ENCODE measurements at places on chromosomes 2 and 18.

- DNase-seq, result no peak
Observed at GRCh38 chr2:153786016-153786415, 85.7 kb upstream of the GALNT13 start.

GRCh38 chr2:25570161-25570845 is 103.1 kb downstream of the DTNB start:
- no peak for DNase-seq

GRCh38 chr18:58314284-58314683 is 270.3 kb downstream of the NEDD4L start:
- DNase-seq, result peak; percentile 86

GRCh38 chr2:170477630-170478029 is 237.5 kb upstream of the SP5 start:
- no peak for DNase-seq

DNA sequence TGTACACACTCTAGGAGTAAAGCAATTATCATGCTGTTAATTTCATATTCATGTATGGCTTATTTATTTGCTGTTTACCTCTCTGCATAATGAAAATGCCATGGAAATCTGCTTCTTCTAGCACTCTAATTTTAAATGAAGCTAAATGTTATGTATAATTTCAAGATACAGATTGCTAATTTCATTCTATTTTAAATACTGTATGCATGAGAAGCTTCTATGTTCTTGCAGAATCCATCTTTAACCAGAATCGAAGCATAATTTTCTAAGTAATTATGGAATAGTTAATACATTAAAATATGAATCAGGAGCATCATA is 127.2 kb downstream of the UBE2E3 start:
- no peak for DNase-seq

- no peak for DNase-seq
Observed at GRCh38 chr18:67500522-67501205, 15.9 kb downstream of the DSEL start.

DNA sequence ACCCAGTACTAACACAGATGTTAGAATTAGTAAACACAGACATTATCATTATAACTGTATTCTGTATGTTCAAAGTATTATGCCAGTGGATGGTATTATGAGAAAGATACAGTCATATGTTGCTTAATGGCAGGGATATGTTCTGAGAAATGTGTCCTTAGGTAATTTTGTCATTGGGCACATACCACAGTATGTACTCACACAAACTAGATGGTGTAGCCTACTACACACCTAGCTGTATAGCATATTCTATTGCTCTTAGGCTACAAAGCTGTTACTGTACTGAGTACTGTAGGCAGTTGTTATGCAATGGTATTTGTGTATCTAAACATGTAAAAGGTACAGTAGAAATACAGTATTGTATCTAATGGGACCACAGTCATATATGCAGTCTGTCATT is 53.8 kb downstream of the GTF3C3 start:
- no peak for DNase-seq

GRCh38 chr2:20169796-20170703 is 54.9 kb downstream of the SDC1 start:
- DNase-seq, result no peak

- no peak for DNase-seq
Observed at GRCh38 chr2:238924796-238925195, 76.9 kb downstream of the TWIST2 start.

DNA sequence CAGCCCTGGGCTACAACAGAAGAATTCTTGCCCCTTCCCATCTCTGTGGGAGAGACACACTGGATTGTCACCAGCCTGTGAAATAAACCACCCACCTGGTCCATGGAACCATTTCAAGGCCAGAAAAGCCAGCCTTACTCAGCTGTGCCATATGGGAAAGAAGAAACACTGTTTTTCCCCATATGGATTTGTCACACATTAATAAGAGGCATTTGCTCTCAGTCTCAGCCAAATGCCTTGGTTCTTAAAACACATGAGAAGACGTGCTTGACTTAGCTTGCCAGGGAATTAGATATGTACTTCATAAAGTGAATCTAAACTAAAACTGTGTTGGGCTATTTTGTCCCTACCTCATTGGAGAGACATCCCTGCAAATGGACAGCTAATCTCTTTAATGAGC is 308.6 kb upstream of the TNP1 start:
- no peak for DNase-seq

- no peak for DNase-seq
Observed at GRCh38 chr2:7819316-7819715, 862.5 kb upstream of the ID2 start.

GRCh38 chr18:634551-635045 is 22.9 kb upstream of the TYMS start:
- no peak for DNase-seq

- DNase-seq, result no peak
Observed at GRCh38 chr2:11945139-11946126, 199.0 kb downstream of the LPIN1 start.

DNA sequence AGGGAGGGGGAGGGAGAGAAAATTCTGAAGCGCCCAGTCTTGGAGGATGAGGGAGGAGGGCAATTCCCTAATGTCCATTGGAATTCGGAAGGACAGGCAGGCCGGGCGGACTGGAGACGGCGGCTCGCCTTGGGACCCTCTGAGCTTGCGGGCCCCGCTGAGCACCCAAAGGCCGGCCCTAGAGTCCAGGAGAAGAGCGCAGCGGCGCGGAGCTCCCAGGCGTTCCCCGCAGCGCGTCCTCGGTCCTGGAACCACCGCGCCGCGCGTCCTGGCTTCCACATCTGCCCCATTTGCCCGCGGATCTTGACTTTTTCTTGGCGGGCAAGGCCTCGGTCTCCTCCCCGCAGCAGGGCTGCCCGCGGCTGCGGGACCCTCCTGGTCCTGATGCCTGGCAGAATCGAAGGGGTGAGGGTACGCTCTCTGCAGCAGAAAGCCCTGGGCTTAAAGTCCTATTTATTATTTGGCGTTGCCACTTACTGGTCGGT is 675 bp upstream of the MLPH start:
- DNase-seq, result no peak

- no peak for DNase-seq
Observed at GRCh38 chr2:8684878-8685696, 3.2 kb downstream of the ID2 start.

DNA sequence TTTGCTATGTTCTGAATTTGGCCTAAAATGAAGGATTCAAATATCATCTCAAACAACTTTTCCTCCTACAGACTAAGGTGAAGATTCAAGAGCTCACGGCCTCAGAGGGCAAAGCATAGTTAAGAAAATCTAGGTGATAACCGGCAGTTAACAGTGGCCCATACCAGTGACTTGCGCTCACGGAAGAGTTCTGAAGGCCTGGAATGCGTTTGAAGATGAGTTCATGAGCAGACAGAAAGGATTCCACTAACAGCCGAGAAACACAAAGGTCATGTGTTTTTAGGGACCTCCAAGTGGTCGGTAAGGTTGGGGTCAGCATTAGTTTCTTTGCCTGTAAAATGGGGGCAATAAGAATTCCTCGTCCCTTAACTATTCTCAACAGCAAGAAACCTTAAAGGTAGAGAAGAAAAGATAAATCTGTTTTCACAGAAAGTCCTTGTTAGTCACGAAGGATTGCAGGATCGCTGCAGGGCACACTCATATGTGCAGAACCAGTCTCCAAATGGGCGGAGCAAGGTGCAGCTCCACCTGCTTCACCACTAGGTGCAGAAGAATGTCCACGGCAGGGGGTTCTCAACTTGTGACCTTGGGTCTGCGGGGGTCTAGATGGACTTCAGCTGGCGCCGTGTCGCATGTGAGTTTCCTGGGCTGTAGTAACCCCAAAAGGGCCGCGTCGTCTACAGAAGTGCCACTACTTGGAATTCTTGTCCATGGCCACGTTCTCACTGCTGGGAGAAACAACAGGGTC is 708 bp upstream of the RPIA start:
- no peak for DNase-seq

DNA sequence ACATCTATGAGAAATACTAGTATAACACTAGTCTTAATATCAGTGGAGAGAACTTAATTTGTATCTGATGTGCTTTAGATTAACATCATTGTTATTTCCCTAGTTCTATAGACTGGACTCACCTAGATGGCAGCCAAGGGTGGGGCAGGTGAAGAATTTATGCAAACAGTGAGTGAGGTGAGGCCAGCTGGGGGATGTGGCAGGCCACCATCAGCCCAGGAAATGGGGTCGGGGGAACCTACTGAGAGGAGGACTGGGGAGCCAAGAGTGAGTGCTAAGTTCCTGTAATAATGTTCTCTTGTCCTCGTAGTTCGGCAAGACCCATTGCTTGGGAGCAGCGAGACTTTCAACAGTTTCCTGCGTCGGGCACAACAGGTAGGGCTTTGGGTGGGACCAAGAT is 2.5 kb downstream of the SNX17 start:
- DNase-seq, result no peak

DNA sequence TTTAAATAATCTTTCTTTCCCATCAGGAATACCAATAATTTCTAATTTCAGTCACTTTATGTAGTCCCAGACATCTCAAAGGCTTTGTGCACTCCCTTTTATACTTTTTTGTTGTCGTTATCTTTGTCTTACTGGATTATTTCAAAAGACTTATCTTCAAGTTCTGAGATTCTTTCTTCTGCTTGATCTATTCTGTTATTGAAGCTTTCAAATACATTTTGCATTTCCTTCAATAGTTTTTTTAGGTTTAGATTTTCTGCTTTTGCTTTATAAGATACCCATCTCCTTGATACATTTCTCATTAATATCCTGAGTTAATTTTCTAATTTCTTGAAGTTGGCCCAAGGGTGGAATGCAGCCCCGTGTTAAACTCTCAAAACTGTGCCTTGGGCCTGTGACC is 432.4 kb downstream of the RIT2 start:
- no peak for DNase-seq

DNA sequence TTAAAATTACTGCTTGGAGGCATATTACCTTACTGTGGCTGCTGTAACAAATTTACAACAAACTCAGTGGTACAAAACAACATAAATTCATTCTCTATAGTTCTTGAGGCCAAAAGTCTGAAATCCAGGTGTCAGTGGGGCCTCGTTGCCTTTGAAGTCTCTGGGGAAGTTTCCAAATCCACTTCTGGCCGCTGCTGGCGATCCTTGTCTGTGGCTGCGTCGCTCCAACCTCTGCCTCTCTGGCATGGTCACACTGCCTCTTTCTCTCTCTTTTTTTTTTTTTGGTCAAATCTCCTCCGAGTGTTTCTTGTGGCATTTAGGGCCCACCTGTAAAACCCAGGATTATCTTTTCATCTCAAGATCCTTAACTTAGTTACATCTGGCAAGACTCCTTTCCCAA is 182.8 kb downstream of the ST6GAL2 start:
- no peak for DNase-seq

DNA sequence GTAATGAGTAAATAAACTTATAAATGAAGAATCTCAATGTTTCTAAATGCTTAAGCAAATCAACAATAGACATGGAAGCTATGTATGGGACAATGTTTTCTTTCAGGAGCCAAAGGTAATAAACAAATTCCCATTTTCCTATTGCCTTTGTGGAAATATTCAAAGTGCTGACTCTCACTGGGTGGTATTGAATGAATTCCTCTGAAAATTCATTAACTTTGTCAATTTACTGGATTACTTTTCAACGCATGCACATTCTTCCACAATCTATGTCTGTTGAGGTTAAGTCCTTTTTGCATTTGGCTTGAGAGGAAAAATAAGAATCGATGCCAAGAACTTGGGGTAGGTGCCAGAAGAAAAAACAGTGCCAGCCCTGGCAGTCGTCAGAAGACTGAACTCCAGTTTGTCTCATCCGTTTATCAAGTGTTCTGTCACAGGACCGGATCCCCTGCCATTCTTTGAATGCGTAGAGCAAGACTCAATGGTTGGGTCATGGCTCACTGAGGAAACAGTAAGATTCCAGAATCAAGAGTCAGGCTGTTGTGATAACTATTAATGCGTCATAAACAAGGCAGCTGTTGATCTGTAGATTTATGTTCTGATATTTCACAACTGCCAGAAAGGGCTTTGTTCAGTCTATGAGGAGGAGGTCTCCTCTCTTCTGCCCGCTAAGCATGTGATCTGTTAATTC is 133.3 kb downstream of the GFPT1 start:
- no peak for DNase-seq

GRCh38 chr2:28620801-28621171 is 124.9 kb downstream of the PLB1 start:
- no peak for DNase-seq

GRCh38 chr2:46921676-46922448 is 6.3 kb upstream of the MCFD2 start:
- no peak for DNase-seq

DNA sequence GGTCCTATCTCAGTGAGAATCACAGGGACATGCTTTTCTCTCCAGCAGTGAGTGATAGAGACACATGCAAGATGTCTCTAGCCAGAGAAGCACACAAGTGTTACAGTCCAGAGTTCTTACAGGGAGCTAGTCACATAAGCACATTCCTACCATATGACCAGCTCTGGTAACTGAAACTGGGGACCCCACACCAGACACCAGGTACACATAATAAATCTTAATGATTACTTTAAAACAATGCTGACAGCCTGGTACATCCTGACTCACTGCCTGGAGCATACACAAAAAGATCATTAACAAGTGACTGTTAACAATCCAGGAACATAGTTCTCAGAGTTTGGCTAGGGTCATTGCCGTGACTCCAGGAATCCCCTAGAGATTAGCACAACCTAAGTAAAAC is 53.6 kb downstream of the GALNT1 start:
- DNase-seq, result no peak

DNA sequence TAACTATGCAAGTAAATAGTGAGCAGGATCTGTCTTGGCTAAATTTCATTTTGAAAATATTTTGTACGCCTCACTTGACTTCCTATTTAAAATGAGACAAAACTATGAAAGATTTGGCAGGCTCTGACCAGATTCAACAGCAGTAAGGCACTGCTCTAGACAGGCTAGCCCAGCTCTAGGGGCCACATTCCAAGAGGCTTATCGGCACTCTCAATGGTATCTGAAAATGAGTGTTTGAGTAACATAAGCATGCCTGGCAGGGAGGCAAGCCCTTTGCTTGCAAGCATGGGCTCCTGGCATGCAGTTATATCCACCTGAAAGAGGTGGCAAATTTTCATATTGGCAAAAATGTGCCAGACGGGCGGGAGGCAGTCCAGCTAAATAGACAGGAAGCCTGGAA is 10.5 kb downstream of the CAPN13 start:
- DNase-seq, result no peak

GRCh38 chr18:61833978-61834377 is 58.8 kb downstream of the RNF152 start:
- no peak for DNase-seq

- DNase-seq, result no peak
Observed at GRCh38 chr2:16643099-16643498, 22.5 kb downstream of the CYRIA start.

- no peak for DNase-seq
Observed at GRCh38 chr2:82875858-82876257, 1583.2 kb downstream of the SUCLG1 start.

- no peak for DNase-seq
Observed at GRCh38 chr2:158031371-158031770, 70.3 kb upstream of the UPP2 start.

DNA sequence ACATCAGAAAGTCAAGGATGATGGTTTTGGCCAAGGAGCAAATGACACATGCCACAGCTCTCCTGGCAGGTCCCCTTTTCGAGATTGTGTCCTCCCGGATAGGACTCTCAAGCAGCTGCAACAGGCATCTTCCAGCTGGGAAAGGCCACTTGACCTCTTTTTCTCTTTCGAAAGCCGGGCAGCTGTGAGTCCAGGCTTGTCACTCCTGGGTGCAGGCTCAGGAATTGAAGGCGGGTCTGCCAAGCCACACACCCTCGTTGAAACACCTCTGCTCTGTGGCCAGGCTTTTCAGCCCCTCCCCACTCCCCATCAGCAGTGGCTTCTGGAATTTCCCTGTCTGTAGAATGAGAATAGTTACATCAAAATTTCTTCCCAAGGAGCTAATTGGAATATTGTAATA is 98.0 kb downstream of the CCDC138 start:
- DNase-seq, result no peak
